Right atrium auricular region (tissue), 2 donors: ENCODE measurements at places on chromosomes 2 and 18.

- no peak for DNase-seq
Observed at GRCh38 chr2:38099099-38100028, 23.4 kb upstream of the CYP1B1 start.

- no peak for DNase-seq
Observed at GRCh38 chr2:71556692-71557250, 103.4 kb downstream of the DYSF start.

GRCh38 chr2:68225119-68225632 is 27.2 kb downstream of the PPP3R1 start:
- DNase-seq: no peak

GRCh38 chr18:76621782-76622495 is 126.9 kb upstream of the ZNF516 start:
- no peak for DNase-seq

- no peak for DNase-seq
Observed at GRCh38 chr18:48554610-48555400, 16.0 kb downstream of the CTIF start.

- no peak for DNase-seq
Observed at GRCh38 chr2:89851583-89851905, 1160.1 kb downstream of the RPIA start.

- no peak for DNase-seq
Observed at GRCh38 chr2:157404363-157404762, 39.5 kb downstream of the CYTIP start.

DNA sequence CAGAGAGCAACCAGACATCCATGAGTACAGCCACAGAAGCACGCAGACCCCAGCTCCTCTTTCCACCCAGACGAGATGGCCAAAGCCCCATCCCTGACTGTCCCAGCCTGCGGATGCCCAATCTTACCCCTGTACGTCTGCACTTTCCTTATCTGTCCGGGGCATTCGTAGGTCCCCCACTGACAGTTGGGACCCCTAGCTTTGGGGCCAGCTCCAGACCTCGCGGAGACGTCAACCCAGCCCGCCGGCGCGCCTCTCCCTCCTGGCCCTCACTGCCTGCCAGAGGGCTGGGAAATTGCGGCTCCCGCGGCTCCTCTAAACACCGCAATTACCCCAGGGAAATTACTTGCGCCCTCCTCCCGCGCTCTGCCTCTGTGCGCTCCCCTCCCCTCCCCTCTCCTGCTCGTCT is 2.3 kb downstream of the ECEL1 start:
- no peak for DNase-seq

- no peak for DNase-seq
Observed at GRCh38 chr18:59624369-59624765, 72.9 kb downstream of the CCBE1 start.

DNA sequence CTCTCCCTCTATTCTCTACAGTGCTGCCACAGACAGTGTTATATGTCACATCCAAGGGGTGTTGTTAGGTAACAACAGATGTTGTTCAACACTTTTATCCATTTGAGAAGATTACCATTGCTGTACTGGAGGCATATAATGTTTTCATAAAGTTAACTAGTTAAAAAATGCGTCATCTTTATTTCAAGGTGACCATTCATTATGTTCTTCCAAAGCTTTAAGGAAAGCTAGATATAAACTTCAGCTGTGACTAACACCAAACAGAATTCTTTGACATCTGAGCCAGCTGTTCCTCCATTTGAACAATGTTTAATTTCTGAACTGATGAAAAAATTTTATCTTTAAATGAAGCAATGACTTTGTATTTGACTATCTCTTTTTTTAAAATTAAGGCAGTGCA is 1099.6 kb upstream of the TMEFF2 start:
- DNase-seq: no peak

- DNase-seq: no peak
Observed at GRCh38 chr18:45719106-45719505, 4.9 kb upstream of the SLC14A1 start.

- peak; percentile 93 for DNase-seq
Observed at GRCh38 chr2:68252400-68253218, at the start of gene PPP3R1. Gene PPP3R1, minus strand, starts transcription at chr2:68252532. Its CDS starts 405 bp downstream, at chr2:68252127.

DNA sequence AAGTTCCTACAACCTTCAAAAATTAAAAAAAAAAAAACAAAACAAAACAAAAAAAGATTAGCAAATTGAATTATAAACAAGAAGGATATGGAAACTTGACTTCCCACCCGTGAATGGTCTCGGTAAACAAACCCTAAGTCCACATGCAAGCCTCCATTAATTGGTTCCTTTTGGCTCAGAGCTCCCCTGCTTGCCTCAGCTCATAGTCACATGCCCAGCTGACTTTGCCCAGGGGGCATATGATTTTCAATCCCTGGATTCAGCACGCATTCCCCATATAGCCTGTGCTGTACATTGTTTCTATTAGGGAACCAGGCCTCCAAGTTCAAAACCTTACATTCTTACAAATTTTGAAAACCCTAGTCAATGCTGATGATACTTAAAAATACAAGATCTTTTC is 95.0 kb downstream of the PID1 start:
- DNase-seq: no peak

DNA sequence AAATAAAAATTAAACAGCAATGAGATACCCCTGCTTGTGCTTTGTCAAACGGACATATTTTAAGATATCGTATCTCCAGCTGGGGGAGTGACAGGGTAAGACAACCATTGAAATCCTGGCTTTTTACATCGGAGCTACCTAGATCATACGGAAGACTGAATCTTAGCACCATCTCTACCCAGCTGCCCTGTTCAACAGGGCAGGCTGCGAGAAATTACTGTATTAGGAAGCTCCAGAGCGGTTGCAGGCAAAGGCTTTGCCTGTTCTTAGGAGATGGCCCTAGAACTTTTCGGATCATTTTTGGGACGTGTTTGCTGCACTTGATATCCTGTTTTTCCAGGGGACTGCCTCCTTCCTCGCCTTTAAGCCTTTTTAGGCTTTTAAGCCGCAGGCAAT is 2.0 kb upstream of the PRKCE start:
- DNase-seq: no peak

DNA sequence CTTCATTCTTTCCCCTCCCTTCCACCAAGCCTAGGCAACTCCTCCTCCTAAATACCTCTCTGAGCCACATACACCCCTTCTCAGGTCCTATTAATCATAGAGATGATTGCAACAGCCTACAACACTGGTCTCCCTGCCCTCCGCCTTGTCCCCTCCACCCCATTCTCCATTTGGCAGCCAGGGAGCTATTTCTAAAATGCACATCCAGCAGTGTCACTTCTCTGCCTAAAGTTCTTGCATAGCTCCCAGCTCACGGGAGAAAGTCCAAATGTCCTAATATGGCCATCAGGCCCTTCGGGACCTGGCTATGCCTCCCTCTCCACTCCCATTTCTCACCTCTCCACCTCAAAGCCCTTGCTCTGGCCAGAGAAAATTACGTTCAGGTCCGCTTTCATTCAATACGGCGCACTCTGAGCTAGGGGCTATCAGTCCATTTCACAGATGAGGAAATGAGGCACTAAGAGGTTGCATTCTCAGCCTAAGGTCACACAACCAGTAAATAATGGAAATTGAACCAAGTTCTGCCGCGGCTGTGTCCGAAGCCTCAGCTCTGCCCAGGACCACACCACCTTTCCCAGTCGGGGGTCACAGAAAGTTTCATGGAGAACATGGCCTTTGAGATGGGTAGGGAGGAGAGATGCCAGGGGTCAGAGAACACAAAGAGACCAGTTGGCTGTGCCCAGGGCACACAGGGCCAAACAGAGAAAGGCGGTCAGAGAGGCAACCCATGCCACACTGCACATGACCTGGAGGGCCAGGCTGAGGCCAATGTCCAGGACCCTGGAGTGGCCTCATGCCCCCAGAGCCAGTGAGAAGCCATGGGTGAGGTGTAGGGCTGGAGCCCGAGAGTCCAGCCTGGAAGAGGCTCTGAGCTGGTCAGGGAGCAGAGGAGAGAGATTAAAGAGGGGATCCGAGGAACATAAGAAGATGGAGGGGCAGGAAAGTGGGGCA is 72.8 kb downstream of the TNS1 start:
- peak; percentile 90 for DNase-seq

GRCh38 chr2:138223319-138223718 is 259.0 kb downstream of the HNMT start:
- no peak for DNase-seq

- no peak for DNase-seq
Observed at GRCh38 chr2:118794546-118794945, 52.9 kb downstream of the EN1 start.
